ENCODE measurements at places on chromosomes 16 and 17.
A peak's percentile ranks its signal among the peaks of the same experiment; 100 is the strongest.

DNA sequence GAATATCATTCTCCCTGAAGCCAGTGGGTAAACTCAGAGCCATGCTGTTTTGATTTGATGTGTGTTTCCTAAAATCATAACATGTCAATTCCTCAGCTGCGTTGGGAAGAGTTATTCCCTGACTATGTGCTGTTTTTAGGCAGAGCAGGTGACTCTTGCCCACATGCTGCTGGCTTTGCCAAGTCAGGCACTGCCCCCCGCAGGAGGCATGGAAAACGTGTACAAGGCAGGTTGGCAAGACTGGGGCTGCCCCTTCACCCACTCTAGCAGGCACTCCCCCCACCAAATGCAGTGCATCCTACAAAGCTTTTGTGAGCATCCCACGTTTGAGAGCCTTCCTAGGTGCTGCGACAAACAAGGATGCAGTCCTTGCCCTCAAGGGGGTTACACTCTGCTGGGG lies 38.3 kb upstream of the NAT9 start:
- DNase-seq = no peak

DNA sequence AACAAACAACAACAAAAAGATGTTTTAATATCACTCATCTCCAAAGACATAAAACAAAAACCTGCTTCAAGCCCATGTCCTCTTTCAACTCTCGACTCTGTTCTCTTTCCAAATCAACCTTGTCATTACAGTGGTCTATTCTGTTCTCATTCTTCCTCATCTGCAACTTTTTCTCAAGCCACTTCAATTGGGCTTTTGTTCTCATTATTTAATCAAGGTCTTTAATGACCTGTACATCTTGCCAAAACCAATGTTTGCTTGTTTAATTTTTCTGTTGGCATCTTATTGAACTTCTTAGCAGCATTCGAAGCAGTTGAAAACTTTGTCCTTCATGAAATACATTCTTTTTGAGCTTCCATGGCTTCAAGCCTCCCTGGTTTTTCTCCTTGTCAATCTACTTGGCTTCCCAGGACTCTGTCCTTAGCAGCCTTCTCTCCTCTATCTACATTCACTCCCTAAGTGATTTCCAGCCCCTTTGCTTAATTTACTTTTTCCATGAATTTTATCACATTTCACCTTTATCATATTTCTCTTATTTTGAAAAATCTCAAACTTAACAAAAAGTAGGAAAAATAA lies 19.6 kb upstream of the RABEP1 start:
- no peak for DNase-seq

GRCh38 chr17:41678907-41679739 lies 9.6 kb upstream of the EIF1 start:
- DNase-seq = peak; percentile 82

- DNase-seq = peak; percentile 92
These were observed 28.2 kb upstream of the KPNB1 start for GRCh38 chr17:47621293-47622179.

DNA sequence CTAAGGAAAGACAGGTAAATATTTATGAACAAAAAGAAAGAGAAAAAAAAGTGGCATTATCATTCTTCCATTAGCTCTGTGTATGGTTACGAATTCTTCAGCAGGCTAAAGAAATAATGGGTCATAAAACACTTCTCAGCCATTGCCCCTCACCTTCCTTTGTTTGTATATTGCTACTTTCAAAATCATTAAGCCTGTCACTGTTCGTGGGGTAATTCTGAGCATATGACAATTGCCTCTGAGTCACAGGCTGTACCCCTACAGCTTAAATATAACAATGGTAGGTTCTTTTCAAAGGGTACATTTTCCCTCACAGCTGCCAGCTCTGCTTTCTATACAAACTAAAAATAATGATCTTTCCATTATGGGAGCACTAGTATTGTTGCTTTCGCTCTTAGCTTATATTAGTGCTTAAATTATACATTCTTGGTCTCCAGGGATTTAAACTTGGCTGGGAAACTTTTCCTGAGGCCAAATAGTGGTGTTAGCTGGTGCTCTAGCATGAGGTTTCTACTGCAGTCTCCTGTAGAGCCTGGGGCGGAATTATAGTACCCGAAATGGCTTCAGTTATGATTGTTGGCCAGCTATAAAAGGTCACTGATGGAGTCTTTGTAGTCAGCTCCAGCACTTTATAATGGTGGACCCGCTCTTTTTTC lies 74.7 kb upstream of the CDH11 start:
- DNase-seq = no peak

GRCh38 chr17:64107500-64108236 lies 22.3 kb downstream of the ERN1 start:
- DNase-seq = no peak

DNA sequence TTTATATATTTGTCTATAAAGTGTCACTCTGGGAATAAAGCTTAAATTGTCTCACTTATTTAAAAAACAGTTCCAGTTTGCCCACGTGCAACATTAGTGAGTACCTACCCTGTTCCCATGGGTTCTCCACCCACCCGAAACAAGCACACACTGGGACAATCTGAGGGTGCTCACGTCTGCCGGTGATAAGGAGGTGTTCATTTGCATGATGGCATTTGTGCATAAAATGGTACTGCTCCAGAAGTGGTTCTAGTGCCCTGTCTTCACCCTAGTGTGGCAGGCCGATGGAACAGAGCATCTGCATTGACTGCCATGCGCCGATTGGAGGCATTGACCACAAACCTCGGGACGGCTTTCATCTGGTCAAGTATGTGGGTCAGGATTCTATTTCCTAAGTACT lies 35.6 kb upstream of the ENDOV start:
- no peak for DNase-seq

DNA sequence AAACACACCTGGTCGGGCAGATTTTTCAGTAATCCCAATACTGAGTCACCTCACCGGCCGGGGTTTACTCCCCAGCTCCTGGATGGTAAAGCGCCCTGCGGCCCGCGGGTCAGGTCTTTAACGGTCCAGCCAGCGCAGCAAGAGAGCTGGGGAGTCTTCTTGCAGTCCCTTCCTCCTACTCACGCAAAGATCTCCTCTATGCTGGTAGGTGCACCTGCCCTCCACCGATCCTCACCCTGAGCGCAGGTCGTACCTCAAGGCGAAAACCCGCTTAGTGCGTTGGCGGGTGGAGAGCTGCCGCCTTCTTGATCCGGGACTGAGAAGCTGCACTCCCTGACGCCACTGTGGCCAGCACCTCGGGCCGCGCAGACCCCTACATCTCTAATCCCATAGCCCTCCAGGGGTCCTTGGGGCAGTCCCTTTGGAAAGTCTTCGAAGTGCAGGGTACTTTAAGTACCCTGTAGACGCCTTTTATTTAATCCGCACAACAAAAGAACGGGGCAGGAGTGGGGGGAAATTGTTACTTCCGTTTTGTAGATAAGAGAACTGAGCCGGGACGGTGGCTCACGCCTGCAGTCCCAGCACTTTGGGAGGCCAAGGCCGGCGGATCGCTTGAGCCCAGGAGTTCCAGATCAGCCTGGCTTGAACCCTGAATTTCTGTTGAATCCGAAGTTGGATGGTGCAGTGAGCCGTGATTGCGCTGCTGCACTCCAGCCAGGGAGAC lies 10.4 kb upstream of the HOXB13 start:
- no peak for DNase-seq

GRCh38 chr17:31593806-31594205 lies 202.3 kb downstream of the RAB11FIP4 start:
- peak; percentile 95 for DNase-seq

DNA sequence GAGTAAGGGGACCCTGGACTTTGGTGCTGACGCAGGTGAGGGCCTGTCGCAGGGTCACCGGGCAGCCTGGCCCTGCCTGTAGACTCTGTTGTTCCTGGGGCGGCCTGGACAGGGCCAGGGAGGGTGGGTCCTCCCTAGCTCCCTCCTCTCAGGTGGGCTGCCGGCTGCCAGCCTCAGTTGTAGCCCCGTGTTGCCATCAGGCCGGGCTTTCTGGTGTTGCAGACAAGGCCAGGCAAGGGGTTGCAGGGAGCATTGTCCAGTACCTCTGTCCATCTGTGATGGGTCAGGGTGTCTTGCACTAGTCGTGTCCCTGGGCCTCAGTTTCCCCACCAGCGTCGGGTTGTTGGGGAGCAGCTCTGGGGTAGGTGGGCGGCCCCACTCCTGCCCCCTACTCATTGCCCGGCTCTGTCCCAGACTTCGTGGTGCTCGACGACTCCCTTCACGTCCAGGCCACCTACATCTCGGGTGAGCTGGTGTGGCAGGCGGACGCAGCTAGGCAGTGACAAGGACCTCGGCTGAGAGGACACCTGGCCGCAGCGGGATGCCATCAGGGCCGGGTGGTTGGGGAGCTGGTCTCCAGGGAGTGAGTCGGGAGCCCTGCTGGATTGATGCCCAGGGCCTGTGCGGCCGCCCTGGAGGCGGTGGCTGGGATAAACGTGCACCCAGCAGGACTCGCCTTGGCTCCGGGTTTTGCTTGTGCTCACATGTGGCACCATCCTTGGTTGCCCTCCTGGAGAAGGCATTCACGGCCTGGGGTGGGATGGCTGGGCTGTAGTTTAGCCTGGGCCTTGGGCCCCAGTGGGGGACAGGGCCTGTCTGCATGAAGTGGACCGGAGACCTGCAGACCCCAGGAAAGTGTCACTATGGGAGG lies 1.9 kb downstream of the CEMP1 start:
- no peak for DNase-seq

GRCh38 chr16:68384288-68385161 lies 63.8 kb downstream of the SMPD3 start:
- no peak for DNase-seq

DNA sequence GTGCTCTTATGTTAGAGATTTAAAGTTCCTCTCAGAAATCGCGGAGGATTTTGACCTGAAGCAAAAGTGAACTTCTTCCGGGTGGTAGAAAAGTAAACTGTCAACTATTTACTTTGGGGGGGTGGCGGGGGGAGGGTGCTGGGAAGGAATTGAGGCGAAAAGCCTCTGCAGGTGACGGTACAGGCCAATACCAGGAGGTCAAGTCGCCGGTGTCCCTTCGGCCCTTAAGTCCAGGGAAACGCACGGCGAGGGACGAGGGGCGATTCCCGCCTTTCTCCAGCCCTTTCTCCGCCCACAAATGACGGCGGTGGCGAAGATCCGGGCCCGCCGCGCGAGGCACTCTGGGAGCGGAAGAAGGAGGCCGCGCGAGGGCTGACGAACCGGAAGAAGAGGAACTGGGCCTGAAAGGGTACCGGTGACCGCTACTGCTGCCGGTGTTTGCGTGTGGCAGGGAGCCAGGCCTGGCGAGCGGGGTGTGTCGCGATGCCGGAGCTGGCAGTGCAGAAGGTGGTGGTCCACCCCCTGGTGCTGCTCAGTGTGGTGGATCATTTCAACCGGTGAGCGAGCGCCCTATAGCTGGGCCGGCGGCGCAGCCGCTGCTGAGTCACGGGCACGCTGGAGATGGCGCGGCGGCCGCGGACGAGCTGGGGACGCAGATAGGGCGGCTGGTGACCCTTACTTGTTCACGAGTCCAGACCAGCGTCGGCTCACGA lies at the start of gene PSMD7:
Gene PSMD7, plus strand, starts transcription at position 383 of the 713 bp plus-strand sequence. Its CDS starts 101 bp downstream, at position 484.
- DNase-seq = peak; percentile 87

GRCh38 chr17:76246080-76247066 lies 6.1 kb upstream of the RNF157 start:
- peak; percentile 85 for DNase-seq

DNA sequence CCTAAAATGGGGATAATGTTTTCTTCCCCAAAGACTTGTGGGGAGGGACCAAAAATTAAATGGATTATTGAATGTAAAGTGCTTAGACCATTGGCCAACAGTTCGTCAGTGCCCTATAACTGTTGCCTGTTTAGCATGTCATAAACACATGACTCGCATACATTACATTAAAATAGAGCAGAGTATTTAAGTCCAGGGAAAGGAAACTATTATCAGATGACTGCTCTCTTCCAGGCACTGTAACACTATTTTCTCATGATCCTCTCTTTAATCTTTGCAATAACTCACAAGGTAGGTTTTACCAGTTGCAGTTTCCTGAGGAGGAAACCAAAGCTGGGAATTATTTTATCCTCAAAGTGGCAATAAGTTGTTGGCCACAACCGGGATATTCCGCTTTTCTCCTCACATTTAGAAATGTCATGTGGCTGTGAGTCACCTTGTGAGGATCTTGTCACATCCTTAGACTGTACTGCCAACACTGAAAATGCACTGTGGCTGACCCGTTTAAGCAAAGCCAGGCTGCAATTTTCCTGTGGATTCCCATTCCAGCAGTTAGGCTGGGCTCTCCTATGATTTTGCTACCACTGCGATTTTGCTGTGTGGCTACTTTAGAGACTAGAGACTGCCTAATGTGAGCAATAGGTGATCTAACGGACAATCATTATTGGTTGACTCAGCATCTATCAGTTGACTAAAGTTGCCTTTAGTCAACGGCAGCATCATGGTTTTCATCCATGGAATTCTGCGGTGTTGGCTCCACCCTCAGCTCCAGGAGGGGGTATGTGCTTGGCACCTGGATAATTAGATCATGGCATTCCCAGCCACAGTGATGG lies 58.3 kb upstream of the DHX40 start:
- peak; percentile 61 for DNase-seq

GRCh38 chr17:11140501-11140900 lies 100.5 kb upstream of the SHISA6 start:
- no peak for DNase-seq

DNA sequence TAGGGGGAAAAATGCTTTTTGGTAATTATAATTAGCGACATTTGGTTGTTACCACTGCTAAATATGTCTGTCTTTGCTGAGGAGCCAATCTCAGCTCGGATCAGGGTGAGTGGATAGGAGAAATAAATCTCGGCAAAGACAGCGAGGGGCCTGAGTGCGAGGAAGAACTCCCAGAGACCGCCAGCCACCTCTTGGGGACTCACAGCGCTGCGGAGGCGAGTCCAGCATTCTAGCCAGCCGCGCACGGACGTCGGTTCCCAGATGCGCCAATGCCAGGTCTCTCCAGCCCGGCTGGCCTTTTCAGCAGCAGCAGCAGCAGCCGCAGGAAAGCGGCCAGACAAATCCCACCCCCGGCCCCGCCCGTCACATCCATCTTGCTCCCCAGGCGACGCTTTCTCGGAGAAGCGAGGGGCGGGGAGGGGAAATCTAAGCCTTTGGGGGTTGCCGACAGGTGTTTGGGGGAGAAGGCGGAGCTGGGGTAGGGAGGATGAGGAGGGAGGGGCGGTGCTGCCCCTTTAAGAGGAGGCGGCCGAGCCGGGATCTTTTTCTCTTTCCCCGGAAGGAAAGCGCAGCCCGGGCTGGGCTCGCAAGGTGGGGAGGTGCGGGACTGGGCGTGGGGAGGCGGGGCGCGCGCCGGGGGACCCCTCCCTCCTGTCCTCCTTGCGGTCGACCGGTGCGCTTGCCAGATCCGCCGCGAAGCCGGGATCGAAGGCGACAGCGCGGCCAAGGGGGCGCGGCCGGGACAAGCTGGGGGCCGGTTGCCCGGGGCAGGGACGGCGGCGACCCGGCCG lies at the start of gene ITGA3:
Gene ITGA3, plus strand, starts transcription at position 685 of the 791 bp plus-strand sequence. CDS start 330 bp downstream, outside the sequence.
- peak; percentile 97 for DNase-seq

All from LHCN-M2 (cell line).